Tibial artery (tissue), 4 donors: ENCODE measurements at places on chromosomes 12 and 14.

- no peak for DNase-seq
Measured at GRCh38 chr14:62017651-62018230, 255.5 kb downstream of the SNAPC1 start.

- no peak for DNase-seq
Measured at GRCh38 chr14:103560691-103561090, 1.8 kb downstream of the BAG5 start.

- DNase-seq, result no peak
Measured at GRCh38 chr12:20572451-20572850, 122.7 kb upstream of the SLCO1C1 start.

- no peak for DNase-seq
Measured at GRCh38 chr12:89636052-89636775, 72.4 kb downstream of the ATP2B1 start.

- DNase-seq, result no peak
Measured at GRCh38 chr12:56749359-56749758, 2.8 kb downstream of the PRIM1 start.

GRCh38 chr14:37139710-37140109 lies 32.7 kb downstream of the SLC25A21 start:
- DNase-seq, result no peak

GRCh38 chr14:96565811-96566210 lies 63.6 kb downstream of the PAPOLA start:
- DNase-seq, result no peak
